ENCODE measurements at places on chromosomes 4 and X. TPM values are rescaled to one million over a fixed set of nuclear protein-coding genes. Genes with fewer than 3 reads are reported as not detected.
A peak's percentile ranks its signal among the peaks of the same experiment; 100 is the strongest.

GRCh38 chrX:43656005-43656494 is at the start of gene MAOA:
MAOA (plus strand) TSS chrX:43656299; CDS start chrX:43656342, 43 bp downstream.
- peak; percentile 92 for DNase-seq

- DNase-seq, result no peak
These were observed 28.2 kb downstream of the SH3TC1 start for GRCh38 chr4:8227201-8227770.

DNA sequence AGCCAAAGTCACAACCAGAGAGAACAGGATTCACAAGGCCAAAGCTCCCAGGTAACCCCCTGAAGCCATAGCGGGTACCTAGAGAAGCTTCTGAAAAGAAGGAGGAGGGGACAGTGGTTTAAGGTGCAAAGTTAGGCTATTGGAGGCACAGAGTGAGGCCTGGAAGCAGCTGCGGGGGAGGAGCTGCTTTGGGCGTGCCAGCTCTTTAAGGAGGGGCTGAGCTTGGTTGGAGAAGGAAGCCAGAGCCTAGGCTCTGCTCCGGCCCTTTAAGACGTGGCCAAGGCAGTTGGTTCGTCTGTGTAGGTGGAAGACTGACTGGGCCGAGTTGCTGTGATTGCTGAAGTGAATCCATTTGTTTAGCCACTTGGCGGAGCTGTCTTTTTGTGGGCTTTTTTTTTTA is 1.5 kb downstream of the KLF8 start:
- DNase-seq, result peak; percentile 84

CFAP99 gene
- not detected for total RNA-seq
